GM13977 (cell line): ENCODE measurements at places on chromosomes 4 and X.

DNA sequence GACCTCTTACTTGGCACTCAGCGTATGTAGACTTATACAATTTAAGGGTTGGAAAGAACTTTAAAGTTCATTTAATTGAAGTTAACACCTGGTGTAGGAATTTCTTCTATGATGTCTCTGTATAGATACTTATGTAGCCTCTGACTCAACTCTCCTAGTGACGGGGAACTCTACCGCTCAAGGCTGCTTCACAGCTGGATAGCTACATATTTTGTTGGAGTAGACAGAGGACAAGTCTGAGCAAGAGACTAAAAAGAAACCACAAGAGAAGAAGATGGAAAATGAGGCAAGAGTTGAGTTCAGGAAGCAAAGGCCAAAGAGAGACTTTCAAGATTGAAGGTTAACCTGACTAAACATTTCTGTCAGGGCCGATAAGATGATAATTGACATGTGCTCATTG is 52.6 kb downstream of the GPR50 start:
- no peak for DNase-seq

DNA sequence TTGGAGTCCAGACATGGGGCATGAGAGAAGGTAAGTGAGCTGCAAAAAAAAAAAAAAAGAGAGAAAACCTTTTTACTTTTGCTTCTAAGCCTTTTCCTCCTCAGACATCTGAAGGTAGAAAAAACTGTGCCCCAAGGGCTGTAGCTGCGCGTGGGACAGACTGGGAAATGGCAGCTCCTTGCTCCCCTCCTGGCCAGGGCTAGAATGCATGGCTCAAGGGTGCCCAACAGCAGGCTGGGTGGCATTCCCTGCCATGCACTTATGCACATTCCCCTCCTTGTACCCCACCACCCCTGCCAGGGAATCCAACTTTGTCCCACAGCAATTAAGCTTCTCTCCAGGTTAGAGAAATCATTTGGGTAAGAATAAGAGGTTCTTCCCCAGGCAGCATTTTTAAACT is 421.2 kb downstream of the TRAM1L1 start:
- DNase-seq = no peak

GRCh38 chr4:24932515-24933225 is 19.8 kb upstream of the CCDC149 start:
- no peak for DNase-seq

DNA sequence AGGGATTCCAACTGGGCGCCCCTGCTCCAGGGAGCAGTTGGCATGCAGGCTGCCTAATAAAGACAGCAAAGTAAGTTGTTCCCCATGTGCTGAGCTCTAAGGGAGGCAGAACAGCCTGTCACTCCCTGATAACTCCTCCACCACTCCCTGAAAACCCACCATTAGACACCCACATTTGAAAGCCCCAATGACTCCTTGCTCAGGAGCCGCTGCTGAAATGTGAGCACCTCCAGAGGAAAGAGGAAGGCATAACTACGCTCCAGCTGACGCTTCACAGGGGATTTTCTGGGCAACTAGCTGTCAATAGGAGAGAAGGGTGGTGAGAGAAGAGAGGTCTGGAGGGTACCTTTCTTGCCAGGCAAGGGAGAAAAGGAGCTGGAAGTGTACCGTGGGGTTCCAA is 62.5 kb downstream of the NPY1R start:
- no peak for DNase-seq

DNA sequence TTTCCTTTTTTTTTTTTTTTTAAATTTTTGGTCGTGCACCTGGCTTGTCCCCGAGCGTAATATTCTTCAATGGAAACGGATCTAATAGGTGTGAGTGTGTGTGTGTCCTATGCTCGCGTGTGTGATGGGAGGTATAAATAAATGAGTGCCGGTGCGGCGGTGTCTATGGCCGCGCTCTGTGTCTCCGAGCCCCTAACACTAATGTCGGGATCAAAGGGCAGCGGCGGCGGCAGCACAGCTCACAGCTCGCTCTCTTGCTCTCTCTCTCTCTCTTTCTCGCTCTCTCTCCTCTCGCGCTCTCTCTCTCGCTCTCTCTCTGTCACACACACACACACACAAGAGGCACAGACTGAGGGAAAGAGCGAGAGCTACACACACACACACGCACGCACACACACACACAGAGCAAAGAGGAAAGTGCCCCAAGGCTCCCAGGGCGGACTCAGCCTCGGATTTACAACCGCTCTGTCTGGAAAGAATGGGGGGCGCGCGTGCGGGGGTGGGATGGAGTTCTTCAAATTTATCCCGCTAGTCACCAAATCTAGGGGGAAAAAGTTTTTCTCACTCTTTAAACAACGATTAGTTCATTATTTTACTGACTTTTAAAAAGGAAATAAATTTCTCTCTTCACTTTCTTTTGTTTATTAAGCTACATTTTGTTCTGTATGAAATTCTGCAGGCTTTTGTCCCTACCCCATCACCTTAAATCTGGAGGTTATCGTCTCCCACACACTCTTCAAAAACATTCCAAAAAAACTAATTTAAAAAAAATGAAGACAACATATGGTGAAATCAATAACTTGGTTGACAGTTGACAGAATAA is at the start of gene ZNF827:
Gene ZNF827 (minus strand): TSS at position 206 of the 823 bp plus-strand sequence. CDS start 416 bp downstream, outside the sequence.
- DNase-seq = peak; percentile 62

- DNase-seq = no peak
Observed at GRCh38 chr4:145107126-145107525, 9.0 kb downstream of the ABCE1 start.

GRCh38 chr4:6802025-6802424 is 19.5 kb downstream of the KIAA0232 start:
- DNase-seq = no peak

- no peak for DNase-seq
Observed at GRCh38 chrX:47197526-47197925, 3.9 kb downstream of the UBA1 start.

DNA sequence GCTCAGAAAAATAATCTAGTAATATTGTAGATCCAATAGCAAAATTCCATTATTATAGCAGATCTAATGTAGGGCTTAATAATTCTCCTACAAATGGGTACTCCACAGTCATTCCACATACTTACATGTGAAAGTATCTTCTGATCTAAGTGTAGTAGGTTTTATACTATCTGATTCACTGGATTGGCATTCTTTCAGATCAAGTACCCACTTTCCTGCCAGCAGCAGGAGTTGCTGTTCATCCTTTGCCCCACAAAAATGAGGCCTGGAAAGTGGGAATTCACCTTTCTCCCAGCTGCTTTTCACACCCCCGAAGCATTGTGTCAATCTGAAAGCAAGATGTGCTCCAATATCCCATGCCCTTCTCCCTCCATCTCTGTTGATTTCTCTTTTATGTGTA is 77.1 kb upstream of the RXFP1 start:
- no peak for DNase-seq

DNA sequence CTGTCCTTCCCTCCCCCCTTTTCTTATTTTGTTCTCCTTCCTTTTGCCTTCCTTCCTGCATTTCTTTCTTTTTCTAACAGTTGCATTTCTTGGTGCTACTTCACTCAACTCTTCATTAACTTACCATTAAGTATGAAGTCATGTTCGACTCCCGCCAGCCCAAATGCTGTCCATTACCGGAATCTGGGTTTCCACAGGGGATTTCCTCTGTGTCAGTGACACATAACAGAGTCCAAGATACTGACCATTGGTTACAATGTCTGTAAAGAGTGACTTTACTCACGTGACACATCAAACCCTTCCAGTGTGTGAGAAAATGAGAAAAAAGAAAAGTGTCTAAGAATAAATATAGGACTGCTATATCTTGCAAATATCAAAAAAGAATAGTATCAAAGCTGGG is 500.0 kb upstream of the FRG1 start:
- no peak for DNase-seq

- DNase-seq = no peak
Observed at GRCh38 chr4:53100501-53101190, 238.5 kb downstream of the RASL11B start.

- no peak for DNase-seq
Observed at GRCh38 chr4:36394352-36394903, 113.0 kb downstream of the DTHD1 start.

DNA sequence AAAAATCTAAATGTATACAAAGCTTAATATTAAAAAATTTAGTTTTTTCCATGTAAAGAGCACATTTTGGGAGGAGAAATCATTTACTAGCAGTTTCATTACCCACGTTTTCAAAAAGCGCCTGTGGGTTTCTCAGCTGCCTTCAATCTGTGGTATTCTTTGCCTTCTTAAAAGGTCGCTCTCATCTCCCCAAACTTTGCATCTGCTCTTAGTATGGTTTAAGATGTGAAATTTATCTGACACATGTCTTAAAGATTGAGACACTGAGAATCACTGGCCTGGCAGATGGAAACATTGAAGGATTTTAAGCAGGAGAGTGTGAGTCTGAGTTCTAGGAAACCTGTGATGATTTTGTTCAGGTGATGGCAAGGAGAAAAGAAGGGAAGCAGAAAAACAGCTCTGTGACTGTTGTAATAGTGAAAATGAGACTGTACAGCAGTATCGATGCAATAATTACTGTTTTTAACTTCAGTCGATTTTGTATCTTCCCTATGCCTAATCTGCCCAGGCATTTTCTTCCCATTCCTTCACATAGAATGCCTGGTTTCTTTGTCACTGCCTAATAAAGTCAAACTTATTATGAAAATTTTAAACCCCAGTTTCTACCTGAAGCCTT is 75.9 kb downstream of the PAQR3 start:
- DNase-seq = no peak

DNA sequence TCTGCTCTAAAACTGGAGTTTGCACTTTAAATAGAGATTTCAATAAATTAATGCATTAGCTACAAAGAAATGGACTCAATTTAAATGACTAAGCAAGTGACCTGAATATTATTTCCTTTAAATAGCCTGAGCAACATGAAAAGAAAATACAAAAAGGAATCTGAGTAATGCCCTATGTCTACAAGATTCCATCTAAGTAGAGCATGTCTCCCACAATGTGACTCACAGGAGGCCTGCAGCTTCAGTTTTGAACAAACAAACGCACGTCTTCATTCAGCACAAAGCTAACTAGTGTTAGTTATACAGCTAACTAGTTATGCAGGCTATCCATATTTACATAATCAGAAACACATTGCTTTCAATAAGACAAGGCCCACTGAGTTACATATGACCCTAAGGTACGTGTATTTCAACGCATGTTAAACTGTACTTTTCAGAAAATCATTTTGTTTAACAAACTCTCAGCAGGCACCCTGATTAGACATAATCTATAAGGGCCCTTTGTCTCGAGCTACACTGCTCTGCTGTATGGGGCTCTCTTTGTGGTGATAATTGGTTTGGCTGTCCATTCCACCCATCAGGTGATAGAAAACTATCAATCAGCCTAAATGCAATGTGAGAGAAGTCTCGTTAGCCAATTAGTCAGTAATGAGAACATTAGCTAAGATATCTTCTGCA is 116.5 kb downstream of the MAML3 start:
- no peak for DNase-seq

- DNase-seq = no peak
Observed at GRCh38 chr4:102301167-102301566, 44.1 kb downstream of the SLC39A8 start.

DNA sequence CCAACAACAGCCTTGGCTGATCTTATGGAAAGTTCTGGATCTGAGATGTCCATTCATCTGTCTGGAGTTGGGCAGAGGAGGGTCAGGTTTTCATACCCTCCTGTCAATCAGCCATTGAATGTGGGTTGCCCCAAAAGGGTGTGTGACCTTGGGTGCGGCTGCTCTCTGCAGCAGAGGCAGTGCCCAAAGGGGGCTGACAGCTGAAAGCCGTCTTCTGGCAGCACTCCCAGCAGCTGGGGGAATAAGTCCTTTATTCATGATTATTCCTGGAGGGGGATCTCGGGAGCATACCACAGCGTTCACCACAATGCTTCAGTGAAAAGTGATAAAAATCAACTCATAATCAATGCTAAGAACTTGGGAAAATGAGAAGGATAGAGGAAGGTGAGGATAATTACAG is 54.7 kb downstream of the OTC start:
- DNase-seq = no peak

GRCh38 chr4:16136311-16136710 is 52.5 kb upstream of the PROM1 start:
- DNase-seq = no peak

- DNase-seq = no peak
Observed at GRCh38 chrX:14936561-14936960, 63.3 kb downstream of the MOSPD2 start.

- no peak for DNase-seq
Observed at GRCh38 chr4:174172274-174172673, 111.2 kb downstream of the FBXO8 start.

DNA sequence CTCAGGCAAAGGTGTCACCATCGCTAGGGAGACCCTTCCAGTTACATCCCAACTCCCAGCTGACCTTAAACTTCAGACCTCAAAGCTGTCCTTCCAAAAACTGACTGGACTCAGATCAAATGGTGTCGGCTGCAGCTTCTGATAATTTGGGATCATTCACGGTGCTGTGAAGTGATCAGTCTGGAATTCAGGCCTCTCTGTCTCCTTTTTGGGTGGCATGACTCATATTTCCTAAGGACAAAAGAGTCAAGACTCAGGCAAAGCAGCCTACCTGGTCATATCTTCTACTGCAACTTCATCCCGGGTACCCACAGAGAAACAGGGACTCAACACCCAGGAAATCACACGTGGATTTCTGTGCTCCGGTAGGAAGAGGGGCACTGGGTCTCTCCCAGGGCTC is 87.6 kb downstream of the SORCS2 start:
- no peak for DNase-seq

GRCh38 chrX:14832586-14832985 is 40.3 kb downstream of the FANCB start:
- no peak for DNase-seq

GRCh38 chr4:17336524-17336961 is 175.3 kb downstream of the QDPR start:
- peak; percentile 27 for DNase-seq

- DNase-seq = no peak
Observed at GRCh38 chrX:111661241-111661640, 19.7 kb upstream of the ALG13 start.

DNA sequence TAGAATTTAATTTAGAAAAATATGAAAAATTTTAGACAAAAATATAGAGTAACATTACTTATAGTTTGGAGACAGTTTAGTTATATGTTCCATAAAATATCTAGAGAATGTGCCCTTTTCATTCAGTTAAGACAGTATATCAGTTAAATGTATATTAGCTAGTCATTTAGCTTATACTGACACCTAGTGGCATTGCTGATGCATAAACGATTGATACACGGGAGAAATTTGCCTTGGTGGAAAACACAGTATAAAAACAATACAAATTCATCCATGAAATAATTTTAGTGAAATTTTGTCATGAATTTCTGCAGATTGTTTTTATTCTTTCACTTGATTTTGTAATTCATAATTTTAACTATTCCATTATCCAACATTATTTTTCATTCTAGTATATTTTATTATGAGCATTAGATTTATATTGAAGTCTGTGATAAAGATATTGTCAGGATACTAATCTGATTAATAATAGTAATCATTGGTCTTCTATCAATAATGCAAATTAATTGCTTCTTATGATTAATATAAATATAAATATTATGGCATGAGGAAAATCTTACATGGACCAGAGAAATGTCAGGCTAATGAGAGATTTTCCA is 219.0 kb downstream of the TLL1 start:
- DNase-seq = peak; percentile 3

- DNase-seq = no peak
Observed at GRCh38 chr4:134126000-134126560, 75.5 kb downstream of the PABPC4L start.

- DNase-seq = no peak
Observed at GRCh38 chrX:10516781-10517322, 103.5 kb downstream of the MID1 start.
